ENCODE measurements at places on chromosomes 2 and 18.

DNA sequence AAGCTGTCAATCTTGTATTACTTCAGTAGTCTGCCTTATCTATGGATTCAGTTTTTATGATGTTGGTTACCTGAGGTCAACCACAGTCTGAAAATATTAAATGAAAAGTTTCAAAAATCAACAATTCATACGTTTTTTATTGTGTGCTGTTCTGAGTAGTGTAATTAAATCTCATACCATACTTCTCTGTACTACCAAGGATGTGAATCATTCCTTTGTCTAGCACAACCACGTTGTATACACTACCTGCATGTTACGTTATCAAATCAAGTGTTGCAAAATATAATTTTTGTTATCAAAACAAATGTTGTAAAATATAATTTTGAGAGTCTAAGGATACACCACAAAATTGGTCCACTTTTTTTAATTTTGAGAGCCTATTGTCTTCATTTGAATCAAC, 590.2 kb upstream of the SETBP1 start:
- no peak for DNase-seq

GRCh38 chr2:238505119-238505891, 78.6 kb downstream of the ASB1 start:
- no peak for DNase-seq

- no peak for DNase-seq
Measured at GRCh38 chr18:66005831-66006588, 255.2 kb downstream of the CDH7 start.

DNA sequence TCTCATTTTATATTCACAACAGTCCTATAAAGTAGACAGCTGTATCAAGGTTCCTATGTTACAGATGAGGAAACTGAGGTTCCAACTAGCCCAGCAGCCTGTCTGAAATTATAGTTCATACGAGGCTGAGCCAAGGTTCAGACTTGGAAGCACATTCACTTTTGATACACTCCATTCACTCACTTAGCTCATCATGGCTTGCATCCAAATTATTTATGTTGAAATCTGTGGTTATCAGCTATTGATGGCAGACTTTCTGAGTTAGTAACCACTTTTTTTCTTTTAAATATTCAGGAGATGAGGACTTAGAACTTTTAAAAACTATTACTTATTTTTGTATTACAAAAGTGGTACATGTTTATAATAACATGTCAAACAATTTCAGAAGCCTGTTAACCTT, 188.2 kb downstream of the MTX2 start:
- no peak for DNase-seq

GRCh38 chr2:106205488-106205887, 11.4 kb upstream of the UXS1 start:
- DNase-seq, result no peak

- peak; percentile 17 for DNase-seq
Measured at GRCh38 chr2:37389989-37390765, 45.7 kb downstream of the QPCT start.

DNA sequence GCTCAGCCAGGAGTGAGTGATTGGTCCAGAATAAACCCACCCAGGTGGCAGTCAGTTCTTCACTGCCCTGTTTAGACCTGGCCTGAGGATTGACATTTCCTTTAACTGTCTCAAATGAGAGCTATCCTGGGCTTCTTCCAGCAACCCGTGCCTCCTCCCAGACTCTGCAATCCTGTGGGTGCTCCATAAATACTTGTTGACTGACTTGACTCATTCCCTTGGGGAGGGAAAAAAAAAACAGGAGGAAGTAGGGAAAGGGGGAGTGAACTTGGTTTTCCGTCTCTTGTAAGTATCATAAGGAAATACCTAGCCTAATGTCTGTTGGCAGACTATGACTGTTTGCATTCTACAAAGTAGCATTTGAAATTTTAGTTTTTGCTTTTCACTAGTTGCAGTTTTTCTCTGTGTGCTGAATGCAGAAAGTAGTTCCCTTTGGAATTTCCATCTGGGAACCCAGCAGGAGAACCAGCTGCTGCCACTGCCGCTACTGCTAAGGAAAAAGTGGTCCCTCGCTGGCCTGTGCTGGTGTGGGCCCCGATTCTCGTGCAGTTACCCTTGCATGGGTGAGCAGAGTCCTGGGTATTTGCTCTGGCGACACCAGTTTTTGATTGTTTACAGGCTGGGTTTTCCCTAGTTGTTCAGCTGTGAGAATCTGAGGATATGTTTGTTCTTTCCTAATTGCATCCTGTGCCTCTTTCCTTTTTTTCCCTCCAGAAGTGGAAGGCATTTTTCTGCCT, 78.8 kb downstream of the TGOLN2 start:
- no peak for DNase-seq

- DNase-seq, result no peak
Measured at GRCh38 chr2:210965472-210965871, 409.1 kb downstream of the CPS1 start.

- no peak for DNase-seq
Measured at GRCh38 chr18:79463424-79463960, 67.8 kb downstream of the NFATC1 start.

DNA sequence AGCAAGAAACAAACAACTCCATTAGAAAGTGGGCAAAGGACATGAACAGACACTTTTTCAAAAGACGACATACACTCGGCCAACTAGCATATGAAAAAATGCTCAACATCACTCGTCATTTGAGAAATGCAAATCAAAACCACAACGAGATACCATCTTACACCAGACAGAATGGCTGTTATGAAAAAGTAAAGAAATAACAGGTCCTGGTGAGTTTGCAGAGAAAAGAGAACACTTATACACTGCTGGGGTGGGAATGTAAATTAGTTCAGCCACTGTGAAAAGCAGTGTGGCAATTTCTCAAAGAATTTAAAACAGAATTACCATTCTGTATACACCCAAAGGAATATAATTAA, 130.5 kb downstream of the PLCL1 start:
- no peak for DNase-seq

- no peak for DNase-seq
Measured at GRCh38 chr2:11796190-11797171, 50.0 kb downstream of the LPIN1 start.

DNA sequence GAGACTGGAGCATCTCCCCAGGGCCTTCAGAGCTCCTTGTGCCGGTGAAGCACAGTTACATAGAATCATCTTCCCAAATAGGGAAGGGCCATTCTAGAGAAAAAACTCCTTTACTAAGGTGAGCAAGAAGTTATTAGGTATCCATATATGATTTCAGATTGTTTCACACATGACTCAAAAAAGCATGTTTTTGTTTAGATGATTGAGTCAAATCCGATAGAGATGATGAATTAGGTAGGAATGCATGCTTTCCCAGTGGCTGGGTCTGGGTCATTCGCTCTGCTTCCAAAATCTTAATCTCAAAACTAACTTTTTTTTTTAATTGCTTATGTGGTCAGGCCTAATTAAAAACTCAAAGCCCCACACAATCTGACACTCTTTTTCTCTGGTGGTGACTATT, 3.8 kb downstream of the NT5C1B start:
- DNase-seq, result no peak

DNA sequence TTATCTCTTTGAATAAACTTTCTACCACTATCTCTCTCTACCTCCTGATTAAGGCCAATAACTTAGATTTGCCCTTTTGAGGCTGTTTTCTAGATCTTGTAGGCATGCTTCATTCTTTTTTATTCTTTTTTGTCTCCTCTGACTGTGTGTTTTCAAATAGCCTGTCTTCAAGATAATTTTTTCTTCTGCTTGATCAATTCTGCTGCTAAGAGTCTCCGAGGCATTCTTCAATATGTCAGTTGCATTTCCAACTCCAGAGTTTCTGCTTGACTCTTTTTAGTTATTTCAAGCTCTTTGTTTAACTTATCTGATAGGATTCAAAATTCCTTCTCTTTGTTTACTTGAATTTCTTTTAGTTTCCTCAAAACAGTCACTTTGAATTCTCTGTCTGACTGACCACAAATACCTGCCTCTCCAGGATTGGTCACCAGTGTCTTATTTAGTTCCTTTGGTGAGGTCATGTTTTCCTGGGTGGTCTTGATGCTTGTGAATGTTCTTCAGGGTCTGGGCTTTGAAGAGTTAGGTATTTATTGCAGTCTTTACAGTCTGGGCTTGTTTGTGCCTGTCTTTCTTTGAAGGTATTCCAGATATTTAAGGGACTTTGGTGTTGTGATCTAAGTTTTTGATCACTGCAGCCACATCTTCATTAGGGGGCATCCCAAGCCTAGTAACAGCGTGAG, 197.3 kb upstream of the STK17B start:
- no peak for DNase-seq

GRCh38 chr18:318791-319291, 51.0 kb upstream of the THOC1 start:
- no peak for DNase-seq

Measured in COR-L47 (cell line).